ENCODE measurements at places on chromosomes 11 and 22.

GRCh38 chr11:6986487-6986886 is 33.7 kb downstream of the ZNF214 start:
- DNase-seq, result no peak

GRCh38 chr22:47160781-47161520 is 398.5 kb downstream of the TBC1D22A start:
- no peak for DNase-seq

DNA sequence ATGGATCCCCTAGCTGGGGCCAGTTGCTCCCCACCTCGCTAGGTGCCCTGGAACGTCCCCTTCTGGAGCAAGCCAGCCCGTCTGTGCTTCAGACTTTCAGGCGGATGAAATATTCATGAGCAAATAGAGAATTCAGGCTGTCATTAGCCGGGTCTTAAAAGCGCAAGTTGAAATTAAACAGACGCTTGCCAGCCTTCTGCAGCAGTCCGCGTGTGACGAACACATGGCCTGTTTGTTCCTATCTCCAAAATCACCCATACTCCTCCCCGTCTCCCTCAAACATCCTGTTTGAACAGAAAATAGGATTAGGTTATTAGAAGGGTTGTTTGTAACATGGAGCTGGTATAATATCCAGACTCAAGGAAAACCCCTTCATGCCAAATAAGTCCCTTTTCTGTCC is 38.7 kb downstream of the MYO18B start:
- DNase-seq, result no peak

DNA sequence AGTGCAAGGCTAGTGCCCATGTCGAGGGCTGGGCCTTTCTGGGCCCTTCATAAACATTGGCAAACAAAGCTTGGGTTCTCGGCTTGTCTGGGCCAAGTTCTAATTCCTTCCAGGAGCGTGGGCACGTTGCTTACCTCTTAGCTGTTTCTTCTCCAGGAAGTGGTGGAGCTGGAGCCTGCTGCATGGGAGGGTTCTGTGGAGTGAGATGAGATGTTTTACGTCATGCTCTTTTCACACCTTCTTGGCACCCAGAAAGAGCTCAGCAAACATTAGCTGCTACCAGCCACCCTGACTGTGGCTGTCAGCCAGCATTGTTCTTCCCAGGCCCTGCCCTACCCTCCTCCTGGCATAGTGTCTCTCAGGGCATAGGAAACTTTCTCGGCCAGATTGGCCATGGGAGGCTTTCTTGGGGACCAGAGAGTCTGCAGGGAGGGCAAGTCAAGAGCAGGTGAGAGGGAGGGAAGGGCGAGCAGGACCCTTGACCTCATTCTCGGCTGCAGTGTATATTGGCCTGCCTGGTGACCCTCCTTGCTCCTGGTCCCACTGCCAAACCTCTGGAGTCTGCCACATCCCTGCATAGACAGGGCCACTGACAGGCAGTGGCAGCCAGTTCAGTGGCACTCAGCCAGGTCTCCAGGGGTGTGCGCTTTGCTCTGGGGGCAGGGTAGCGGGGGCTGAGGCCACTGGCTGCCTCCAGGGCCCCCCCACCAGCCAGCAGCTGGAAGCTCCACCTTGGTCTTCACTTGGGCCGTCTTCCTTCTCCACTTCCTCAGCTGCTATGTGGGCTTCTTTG is 98.8 kb downstream of the BCR start:
- DNase-seq, result no peak

GRCh38 chr22:38050720-38051119 is 6.5 kb upstream of the PICK1 start:
- no peak for DNase-seq

GRCh38 chr11:92890846-92891245 is 78.6 kb upstream of the MTNR1B start:
- no peak for DNase-seq

DNA sequence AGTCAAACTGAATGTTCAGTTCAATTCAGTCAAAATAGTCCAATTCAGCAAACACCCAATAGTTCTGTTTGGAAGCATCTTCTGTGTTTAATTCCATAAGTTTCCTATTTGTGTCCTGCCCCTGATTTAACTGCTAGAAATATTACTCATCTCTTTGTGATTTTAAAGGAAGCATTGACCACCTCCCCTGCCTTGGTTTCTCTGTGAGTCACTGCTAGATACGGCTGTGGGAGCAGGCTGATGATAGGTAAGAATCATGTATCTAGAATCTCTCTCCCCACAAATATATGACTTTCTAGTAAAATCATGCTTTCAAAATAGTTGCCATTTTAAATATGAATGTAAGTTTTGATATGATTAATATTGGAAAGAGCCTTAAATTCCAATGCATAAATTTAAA is 888.5 kb downstream of the NTM start:
- no peak for DNase-seq

DNA sequence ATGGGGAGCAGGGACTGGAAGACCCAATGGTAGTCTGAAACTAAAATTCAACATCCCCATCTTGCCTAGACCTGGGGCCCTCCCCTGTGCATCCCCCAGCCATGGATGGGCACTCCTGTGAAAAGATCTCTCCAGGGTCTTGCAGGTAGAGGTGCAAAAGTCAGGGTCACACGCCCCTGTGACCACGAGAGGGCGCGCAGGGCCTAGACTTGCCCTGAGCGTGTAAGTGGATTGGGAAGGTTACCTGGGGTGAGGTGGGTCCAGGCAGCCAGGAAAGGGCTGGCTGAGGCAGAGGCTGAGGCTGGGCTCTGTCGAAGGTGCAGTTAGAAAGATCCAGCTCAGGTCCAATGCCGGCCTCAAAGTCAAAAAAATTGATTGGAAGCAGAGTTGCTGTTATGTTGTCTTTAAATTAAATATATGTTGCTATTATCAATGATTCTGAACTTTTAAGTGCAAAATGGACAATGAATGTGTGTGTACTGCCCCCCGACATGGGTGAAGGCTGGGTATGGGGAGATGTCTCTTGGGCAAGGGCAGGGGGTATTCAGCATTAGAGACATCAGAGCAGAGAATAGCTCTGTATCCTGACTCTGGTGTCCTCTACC is 4.8 kb upstream of the POU2F3 start:
- DNase-seq, result peak; percentile 59

GRCh38 chr11:279966-280705 is 1.9 kb downstream of the NLRP6 start:
- DNase-seq, result peak; percentile 68

DNA sequence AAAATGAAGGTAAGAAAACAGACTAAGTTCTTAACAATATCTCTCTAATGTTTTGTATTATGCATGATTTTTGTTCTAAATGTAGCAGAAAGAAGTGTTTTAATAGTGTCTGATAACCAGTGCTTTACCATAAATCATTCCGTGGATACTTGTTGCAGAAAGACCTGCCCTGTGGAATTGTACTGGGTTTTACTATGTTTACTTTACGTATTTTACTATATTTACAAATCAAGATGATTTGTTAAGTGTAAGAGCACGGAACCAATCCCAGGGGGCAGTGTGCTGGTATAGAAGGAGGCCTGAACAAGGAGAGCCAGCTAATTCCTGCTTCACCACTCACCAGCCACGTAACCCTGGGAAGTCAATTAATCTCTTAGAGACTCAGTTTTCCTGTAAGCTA is 1.4 kb downstream of the HTR3B start:
- DNase-seq, result no peak

DNA sequence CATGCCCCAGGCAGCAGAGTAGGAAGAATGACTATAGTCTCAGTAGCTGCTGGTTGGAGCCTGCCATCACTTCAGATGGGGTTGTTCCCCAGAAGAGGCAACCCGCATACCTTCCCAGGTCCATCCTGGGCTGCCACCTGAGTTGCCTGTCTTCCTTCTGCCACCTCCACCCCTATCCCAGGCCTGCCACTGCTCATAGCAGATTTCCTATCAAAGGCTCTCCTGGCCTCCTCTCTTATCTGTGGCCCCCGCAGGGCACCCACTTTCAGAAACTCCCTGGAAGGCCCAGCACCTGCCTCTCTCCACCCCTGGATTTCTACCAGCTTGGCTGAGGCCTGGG is 649 bp upstream of the NR1H3 start:
- DNase-seq, result no peak

GRCh38 chr11:67519726-67520125 is 3.5 kb downstream of the CABP2 start:
- DNase-seq, result no peak

GRCh38 chr11:123323568-123323967 is 106.5 kb upstream of the GRAMD1B start:
- DNase-seq, result no peak

DNA sequence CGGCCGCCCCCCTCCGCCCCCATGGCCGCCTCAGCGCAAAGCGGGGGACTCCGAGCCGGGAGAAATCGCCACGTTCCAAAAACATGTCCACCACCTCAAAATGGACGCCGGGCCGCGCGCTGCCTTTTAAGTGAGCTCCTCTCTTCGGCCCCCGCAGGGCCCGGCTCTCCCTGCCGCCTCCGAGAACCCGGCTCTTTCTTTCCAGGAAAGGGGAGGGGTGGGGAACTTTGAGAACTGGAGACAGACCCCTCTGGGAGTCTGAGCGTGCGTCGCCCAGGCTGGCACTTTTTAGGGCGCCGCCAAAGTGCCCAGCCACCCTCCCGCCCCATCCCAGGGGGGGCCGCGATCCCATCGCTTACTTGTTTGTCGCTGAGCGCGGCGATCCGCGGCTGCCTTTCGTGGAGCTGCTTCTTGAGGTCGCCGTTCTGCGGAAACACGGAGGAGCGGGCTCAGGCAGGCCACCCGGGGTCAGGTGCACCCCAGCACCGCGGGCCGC is 1.6 kb downstream of the PHF21B start:
- no peak for DNase-seq

DNA sequence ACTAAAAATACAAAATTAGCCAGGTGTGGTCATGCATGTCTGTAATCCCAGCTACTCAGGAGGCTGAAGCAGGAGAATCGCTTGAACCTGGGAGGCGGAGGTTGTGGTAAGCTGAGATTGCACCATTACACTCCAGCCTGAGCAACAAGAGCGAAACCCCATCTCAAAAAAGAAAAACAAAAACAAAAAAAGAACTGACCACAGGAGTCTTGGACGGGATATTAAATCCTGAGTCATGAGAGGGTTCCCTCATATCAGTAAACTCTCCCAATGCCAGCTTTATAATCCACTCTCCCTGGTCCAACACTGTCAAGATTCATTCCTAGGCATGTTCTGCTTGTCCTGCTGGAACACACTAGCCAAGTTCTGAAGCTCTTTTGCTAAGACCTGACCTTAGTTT is 61.5 kb upstream of the EP300 start:
- no peak for DNase-seq

GRCh38 chr11:2664791-2665525 is 34.8 kb downstream of the KCNQ1OT1 start:
- no peak for DNase-seq

DNA sequence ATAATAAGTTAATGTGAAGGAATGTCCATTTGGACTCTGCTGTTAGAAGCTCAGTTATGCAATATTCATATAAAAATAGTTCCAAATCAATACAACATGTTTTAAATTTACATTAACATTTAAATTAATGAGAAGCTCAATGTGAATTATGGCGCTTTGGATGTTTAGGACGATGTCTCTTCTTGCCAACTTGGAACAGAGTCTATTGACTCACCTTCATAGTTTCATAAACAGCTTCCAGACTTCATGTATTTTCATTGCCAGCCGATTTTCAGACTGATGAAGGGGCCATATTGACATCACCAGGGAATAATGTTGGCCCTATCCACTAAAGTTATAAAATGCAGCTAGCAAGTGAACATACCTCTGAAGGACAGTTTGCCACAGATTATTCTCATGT is 1136.2 kb downstream of the LRRC4C start:
- DNase-seq, result no peak

- no peak for DNase-seq
Observed at GRCh38 chr22:44297470-44298061, 15.2 kb downstream of the SHISAL1 start.

- DNase-seq, result no peak
Observed at GRCh38 chr11:24206030-24206429, 290.8 kb upstream of the LUZP2 start.

- DNase-seq, result peak; percentile 76
Observed at GRCh38 chr11:66126808-66127555, 56.9 kb downstream of the PACS1 start.

DNA sequence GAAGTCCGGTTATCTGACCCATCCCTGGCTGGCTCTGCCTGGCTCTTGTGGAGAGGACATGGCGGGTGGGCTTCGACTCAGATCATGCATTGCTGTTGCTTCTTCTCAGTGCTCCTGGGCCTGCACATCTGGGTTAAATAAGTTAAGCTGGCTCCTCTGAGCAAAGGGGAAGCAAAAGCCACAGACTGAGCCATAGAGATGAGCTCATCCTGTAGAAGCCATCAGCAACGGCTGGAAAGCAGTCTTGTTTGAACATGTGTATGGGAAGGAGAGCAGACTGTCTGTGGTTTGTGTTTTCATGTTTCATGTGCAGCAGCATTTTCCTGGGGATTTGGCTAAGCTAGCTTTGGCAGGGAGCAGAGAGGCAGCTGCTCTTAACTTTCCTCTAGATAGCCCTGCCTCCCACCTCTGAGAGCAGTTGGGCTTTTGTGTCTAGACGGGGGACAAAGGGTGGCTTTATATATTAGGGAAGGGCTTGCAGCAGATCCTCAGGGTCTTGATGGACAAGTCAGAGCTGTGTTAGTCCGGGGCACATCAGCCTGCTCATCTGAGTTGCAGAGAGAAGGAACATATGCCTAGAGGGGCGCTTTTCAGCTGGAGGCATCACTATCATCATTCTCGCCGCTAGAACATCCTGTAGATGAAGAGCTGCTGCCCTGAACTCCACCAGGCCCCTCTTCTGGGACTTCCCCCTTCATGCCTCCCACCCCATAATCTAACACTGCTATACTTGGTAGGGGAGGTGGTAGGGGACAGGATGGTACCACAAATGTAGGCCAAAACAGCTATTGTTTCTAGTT is 14.9 kb downstream of the DCPS start:
- DNase-seq, result peak; percentile 53

- no peak for DNase-seq
Observed at GRCh38 chr11:96023275-96023674, 99.4 kb upstream of the MTMR2 start.

DNA sequence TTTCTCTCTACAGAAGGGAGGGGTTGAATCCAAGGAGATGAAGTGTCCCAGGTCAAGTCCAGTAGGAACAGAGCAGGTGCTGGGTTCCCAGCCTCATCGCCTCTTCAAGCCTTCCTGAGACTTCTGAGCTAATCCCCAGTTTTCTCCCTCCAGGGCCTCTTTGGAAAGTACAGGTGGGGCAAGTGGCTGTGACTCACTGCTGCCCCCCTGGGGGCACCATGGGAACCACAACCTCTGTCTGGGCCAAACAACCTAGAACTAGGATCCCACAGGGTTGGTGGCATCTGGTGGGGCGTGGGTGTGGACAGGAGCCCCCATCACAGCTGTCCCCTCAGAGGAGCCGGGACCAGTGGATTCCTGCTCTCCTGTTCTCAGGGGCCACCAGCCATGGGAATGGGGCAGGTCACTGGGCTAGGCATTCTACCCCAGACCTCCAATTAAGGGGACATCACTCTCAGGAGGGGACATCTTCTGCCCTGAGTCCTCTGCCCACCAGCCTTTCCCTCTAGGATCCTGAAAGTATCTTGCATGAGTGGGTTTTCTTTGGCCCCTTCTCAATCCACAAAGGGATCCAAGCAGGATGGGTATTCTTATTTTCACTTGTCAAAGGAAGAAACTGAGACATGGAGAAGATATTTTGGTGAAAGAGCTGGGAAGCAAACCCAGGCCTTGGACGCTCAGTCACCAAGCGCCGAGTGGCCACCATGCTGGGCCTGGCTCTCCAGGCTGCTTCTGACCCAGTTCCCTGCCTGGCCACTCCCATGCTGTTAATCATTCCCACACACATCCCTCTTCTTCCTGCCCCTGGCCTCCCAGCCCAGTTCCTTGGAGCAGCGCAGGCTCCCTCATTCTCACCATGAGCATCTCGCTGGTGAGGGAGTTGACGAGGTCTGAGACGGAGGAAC is 23.8 kb downstream of the LRRC10B start:
- peak; percentile 58 for DNase-seq

GRCh38 chr22:50419116-50419515 is 55.7 kb downstream of the SBF1 start:
- DNase-seq, result no peak
